ENCODE measurements at places on chromosomes 12 and 14.
A peak's percentile ranks its signal among the peaks of the same experiment; 100 is the strongest.

GRCh38 chr14:100590726-100591452, 3.7 kb upstream of the BEGAIN start:
- peak; percentile 24 for DNase-seq

DNA sequence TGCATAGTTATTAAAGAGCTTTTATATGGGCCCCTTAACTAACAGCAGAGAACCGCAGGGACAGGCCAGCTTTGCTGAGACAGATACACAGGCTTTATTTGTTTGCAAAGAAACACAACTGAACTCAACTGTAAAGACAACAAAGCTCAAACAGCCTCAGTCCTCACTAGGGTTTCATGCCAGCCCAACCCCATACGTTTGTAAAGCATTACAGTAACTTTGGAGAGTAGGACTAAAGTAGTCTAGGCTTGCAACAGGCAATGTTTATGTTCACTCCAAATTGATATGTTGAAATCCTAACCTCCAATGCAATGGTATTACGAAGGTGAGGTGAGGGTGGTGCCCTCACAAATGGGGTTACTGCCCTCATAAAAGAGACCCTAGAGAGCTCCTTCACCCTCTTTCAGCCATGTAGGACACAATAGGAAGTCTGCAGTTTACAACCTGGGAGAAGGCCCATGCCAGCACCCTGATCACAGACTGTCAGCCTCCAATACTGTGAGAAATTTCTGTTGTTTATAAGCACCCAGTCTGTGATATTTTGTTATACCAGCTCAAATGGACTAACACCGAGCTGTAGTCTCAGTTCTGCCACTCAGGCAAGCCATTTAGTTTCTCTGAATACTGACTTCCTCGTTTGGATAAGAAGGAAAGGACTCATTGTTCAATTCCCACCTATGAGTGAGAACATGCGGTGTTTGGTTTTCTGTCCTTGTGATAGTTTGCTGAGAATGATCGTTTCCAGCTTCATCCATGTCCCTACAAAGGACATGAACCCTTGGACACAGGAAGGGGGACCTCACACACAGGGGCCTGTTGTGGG, 35.2 kb downstream of the PPM1H start:
- DNase-seq, result no peak

DNA sequence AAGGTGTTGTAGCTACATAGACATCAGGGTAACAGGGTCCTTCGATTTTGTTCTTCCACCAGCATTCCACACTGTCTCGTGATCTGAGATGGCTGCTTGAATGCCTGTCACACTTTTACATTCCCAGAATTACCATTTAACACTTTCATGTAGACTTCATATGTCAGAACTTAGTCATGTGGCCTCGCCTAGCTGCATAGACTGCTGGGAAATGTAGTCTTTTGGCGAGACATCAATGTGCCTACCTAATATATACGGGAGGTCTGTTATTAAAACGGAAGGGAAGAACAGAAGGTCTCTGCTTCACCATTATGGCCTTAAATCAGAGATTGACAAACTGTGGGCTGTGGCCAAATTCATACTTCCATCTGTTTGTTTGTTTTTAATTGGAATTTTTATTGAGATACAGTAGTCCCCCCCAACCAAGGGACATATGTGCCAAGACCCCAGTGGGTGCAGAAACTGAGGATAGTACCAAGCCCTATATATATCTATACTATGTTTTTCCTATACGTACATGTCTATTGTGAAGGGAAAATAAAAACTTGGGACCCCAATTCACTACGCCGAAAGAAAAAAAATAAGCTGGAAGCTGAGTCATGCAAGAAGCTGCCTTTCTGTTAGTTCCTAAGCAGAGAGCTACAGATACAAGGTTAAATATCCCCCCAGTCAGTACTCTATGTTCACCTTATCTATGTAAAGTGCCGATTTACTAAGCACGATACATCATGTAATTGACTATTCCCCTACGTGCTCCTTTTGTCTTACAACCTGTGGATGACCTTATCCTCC, 11.3 kb upstream of the HRK start:
- DNase-seq, result no peak

DNA sequence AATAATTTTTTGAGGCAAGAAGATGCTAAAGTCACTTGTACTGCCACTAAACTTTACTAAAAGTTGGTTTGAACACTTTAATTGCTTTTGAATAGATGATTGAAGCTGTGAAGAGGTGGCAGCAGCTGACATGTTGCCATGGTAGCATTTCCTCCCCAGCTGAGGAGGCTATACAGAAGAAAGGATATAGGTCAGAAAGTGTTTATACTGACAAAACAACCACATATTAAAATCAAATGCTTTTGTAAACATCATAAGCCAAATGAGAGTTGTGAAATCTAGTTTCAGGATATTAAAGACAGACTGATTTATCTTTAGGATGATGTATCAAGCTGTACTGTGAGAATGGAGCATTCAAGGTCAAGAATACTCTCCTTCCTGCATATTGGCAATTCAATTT, 41.7 kb downstream of the TSPAN19 start:
- no peak for DNase-seq

DNA sequence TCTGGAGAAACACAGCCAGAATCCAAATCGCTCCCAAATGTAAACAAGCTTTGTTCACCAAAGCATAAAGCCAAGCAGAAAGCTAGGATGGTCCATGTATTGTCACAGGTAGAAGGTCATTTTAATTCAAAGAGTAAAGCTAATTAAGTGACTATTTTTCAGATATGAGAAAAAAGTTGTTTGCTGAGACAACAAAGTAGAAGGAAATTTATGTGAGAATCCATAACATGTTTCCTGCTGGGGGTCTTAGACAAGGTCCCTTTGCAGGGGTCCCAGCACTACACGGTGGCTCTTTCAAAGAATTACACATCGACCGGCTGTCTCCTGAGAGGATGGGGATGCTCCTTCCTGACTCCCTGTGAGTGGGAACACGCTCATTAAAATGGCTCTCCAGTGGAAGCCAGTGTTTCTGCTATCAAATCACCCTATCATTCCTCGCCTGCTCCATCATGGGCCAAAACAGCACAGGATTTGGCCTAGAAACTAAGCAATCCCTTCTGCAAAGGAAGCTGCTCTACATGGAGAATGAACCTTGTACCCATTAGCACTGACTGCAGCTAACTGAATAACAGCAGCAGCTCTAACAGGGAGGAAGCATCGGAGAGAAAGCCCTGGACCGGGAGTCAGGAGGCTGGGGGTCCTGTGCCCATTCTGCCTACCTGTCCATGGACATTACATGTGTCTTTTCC, 175.3 kb downstream of the STXBP6 start:
- no peak for DNase-seq

GRCh38 chr14:61930101-61930857, 168.1 kb downstream of the SNAPC1 start:
- DNase-seq, result no peak

DNA sequence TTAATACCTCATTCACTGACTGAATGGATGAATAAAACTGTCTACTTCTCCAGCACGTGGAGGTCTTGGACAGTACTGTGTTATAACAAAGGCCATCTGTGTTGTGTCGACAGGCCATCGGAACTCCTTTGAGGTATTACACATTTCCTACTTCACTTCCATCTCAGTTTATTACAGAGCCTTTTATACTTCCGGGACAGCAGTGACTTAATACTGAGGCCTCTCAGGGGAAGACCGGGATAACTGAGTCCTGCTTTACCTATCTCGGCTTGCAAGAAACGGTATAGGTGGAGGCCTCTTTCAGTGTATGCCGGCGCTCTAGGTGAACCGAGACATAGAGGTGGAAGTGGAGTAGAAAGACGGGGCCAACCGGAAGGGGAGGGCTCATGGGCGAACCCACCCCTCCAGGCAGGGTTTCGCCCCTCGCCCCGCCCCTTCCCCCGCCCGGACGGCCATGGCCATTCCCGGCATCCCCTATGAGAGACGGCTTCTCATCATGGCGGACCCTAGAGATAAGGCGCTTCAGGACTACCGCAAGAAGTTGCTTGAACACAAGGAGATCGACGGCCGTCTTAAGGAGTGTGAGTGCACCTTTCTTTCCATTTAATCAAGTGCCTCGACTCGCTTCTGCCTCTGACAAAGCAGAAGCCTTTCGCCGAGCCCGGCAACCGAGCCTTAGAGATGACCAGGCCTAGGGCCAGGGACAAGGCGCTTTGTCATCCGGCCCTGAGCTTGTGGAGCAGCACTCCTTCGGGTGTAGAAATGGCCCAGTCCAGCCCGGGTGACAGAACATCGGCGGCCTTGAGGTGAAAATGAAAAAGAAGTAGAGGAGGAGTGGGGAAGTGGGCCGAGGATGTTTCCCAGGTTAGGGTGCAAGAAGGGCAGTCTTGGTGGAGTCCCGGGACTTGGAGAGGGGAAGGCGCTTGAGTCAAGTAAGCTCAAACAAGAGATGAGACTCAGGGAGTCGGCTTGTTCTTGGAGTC, at the start of gene PSMC6:
Gene PSMC6 (plus strand): TSS at position 477 of the 983 bp plus-strand sequence. CDS start 20 bp downstream, at position 497.
- peak; percentile 96 for DNase-seq

- peak; percentile 93 for DNase-seq
Observed at GRCh38 chr14:54652188-54652587, 85.3 kb downstream of the SAMD4A start.

DNA sequence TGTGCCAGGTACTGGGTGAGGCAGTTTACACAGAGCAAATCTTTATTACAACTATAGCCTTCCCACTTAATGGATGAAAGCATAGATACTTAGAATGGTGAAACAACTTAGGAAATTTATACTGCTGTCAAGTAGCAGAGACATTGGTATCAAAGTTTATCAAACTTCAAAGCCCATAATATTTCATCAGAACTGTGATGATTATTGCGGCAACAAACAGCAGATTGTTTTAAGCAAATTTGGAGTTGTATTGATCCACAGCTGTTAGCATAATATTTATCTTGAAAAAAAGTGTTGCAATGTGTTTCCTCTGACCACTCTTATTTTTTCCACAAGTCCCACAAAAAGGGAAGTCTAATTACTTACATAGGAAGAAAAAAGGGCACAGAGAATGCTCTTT, 2.0 kb upstream of the SLCO1B3 start:
- no peak for DNase-seq

- no peak for DNase-seq
Observed at GRCh38 chr14:54715239-54715638, 148.3 kb downstream of the SAMD4A start.

DNA sequence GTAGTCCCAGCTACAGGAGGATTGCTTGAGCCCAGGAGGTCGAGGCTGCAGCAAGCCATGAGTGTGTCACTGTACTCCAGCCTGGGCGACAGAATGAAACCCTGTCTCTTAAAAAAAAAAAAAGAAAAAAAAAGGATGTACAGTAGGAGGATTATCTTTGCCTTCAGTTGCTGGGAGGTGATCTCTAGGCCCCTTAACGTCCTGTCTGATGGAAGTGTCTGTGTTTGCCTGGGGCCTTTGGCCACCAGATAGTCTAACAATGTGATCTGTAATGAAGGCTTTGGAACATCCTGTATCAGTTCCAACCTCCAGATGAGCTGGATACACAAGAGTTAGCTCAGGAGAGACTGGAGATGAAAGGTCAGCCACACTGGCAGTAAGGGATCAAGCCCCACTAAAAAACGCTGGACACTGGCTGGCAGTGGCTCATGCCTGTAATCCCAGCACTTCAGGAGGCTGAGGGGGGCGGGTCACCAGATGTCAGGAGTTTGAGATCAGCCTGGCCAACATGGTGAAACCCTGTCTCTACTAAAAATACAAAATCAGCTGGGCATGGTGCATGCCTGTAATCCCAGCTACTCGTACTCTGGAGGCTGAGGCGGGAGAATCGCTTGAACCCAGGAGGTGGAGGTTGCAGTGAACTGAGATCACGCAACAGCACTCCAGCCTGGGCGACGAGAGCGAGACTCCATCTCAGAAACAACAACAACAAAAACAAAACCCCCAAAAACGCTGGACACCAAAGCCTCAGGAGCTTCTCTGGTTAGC, 19.0 kb upstream of the HNF1A start:
- no peak for DNase-seq

GRCh38 chr14:92673601-92674150, 74.8 kb downstream of the LGMN start:
- peak; percentile 44 for DNase-seq

DNA sequence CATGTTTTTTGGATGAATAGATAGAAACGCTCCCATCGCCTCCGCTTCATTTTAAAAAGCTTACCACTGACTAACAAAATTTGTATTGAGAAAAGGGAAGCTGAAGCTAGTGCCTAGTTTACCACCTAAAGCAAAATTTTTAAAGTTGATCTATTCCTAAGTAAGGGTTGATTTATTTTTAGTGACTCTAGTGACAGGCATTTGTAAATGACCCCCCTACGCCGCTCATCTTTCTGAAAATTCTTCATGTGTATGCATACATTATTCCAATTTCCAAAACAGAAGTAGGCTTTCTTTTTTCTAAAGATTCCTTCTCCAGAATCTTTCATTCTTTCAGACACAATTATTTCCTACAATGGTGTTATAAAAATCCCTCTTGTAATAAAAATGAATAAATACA, 5.4 kb downstream of the HMGA2 start:
- DNase-seq, result no peak

GRCh38 chr14:36518031-36518585, 1.9 kb downstream of the NKX2-1 start:
- DNase-seq, result no peak

GRCh38 chr12:79451365-79451764, 239.4 kb downstream of the PAWR start:
- DNase-seq, result no peak

DNA sequence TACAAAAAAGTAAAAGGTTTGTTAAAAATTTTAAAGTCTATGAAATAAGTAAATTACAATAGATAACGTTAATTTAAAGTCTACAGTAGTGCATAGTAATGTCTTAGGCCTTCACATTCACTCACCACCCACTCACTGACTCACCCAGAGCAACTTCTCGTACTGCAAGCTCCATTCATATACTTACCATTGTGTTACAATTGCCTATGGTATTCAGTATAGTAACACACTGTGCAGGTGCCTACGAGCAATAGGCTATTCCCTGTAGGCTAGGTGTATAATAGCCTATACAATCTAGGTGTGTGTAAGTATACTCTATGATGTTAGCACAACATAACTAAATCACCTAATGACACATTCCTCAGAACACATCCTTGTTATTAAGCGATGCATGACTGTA, 435.3 kb upstream of the TMTC1 start:
- DNase-seq, result no peak

GRCh38 chr14:22226381-22226780, 362.6 kb downstream of the DAD1 start:
- DNase-seq, result no peak

DNA sequence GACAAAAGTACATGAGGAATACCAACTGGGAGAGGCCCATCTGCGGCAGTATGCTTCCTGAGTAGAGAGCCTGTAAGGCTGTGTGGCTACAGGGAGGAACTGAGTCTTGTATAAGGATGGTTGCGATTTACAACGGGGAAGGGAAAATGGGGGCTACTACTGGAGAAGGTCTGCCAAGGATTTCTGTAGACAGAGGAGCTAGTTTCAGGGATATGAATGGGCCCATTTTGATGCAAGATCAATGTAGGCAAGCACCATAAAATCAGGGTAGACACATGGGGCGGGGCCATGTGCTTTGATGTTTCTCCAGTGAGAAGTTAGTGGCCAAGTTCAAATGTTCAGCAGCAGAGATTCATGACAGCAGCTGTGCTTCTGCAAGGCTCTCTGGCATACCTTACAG, 149.4 kb downstream of the GPR65 start:
- DNase-seq, result no peak

DNA sequence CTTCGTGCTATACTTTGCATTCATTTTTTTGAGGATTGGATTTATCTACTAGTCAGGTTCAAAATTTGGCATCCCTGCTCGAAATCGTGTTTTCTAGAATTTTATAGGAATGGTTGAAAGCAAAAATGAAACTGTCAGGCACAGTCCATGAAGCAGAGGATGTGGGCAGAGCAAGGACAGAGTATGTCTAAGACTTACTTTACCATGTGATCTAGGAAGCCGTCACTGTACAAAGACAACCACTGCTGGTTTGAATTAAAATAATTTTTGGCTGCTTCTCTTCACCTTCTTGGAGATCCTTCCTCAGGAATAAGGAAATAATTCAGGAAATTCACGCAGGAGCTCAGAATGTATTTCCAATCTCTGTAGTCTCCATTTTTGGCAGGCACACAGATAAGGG, 31.6 kb upstream of the SGPP1 start:
- no peak for DNase-seq
